CD14-positive monocyte (primary cell): ENCODE measurements at places on chromosomes 1 and 21.

DNA sequence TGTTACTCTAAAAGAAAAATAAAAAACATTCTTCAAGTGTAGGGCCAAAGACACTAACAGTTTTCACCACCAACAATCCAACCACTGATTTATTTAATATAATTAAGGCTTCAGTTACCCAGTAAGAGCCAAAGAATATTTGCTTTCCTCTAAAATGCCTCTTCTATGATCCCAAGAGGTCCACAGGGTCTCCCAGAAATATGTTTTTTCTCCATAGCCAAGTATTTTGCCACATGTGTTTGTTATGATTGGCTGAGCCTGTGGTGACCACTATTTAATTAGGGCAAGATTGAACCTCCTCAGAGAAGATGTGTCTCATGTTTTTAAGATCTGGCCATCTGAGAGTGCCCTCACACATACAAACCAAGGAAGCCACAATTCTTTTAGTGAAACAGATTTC, 135.9 kb downstream of the TPR start:
- no peak for DNase-seq

GRCh38 chr1:116836099-116836498, 73.6 kb upstream of the PTGFRN start:
- no peak for DNase-seq

DNA sequence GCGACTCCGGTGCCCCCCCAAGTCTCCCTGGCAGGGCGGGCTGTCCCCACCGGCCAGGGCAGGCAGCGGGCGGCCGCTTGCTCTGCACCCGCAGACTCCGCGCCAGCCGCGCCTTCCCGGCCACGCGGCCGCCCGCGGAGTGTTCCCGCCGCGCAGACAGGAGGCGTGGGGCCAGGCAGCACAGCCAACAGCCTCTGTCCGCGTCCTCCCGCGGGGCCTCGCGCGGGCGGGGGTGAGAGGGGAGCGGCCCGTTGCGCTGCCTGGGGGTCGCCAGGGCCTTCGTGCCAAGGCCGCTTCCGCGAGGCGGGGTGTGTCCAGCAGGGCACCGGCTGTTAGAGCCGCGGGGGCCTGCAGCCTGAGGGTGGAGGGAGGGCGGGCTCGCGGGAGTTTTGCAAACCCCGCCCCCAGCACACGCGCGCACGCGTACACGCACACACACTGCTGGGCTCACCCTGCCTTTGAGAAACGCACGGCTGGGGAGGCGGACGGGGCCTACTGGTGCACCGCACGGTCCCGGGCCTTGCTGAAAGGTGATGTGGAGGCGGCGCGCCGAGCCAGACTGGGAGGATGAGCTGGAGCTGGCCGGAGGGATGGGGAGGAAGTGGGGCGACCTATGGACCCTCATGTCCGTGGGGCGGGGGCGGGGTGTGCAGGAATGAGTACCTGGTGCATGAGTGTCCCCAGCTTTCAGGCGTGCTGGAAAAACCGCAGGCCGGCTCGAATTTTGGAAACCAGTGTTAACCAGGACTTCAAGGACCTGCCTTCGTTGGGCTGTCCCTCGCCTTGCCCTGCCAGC, 41.5 kb downstream of the KIAA1614 start:
- peak; percentile 18 for DNase-seq

DNA sequence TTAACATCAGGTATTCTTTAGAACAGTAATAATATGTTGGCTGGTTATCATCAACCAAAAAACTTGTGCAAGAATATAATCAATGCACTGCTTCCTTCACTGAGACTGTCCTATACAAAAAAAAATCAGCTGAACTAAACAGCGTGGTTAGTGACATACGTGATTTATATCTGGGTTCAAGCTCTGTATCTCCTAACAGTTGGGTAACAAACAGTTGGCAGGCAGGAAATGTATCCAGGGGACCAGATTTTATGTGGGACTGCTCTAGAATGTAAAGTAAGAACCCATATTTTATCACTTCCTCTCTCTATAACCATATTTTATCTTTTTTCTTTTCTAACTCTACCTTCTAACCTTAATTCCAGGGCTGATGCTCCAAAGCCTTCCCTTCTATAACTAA, 8.0 kb downstream of the ACBD6 start:
- DNase-seq = no peak

GRCh38 chr1:156901966-156902915, 8.7 kb downstream of the PEAR1 start:
- no peak for DNase-seq

DNA sequence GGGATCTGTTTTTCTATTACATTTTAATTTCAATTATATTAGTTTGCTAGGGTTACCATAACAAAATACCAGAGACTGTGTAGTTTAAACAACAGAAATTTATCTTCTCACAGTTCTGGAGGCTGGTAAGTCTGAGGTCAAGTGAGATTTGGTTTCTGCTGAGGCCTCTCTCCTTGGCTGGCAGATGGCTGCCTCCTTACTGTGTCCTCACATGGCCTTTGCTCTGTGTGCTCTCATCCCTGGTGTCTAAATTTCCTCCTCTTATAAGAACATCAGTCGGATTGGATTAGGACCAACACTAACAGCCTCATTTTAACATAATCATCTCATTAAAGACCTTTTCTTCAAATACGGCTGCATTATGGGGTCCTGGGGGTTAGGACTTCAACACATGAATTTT, 195.2 kb upstream of the CHODL start:
- DNase-seq = no peak

DNA sequence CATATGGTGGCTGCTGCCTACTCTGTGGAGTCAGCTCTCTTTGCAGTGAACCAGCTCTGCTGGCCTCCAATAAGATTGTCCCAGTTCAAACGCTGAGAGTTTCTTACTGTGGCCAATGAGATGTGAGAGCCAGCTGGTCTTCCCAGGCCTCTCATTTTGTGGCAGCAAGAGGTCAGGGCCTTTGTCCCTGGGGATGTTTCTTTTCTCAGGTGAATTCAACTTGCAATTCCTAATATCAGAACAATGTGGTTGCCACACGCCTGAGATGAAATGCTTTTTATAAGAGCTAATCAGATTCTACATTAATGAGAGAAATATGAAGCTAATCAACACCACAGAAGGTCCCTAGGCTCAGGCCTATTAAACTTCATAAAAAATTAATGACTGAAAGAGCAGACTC, 660.1 kb upstream of the CAMK1G start:
- DNase-seq = no peak

GRCh38 chr1:153773096-153773921, 1.9 kb upstream of the SLC27A3 start:
- DNase-seq = peak; percentile 87

DNA sequence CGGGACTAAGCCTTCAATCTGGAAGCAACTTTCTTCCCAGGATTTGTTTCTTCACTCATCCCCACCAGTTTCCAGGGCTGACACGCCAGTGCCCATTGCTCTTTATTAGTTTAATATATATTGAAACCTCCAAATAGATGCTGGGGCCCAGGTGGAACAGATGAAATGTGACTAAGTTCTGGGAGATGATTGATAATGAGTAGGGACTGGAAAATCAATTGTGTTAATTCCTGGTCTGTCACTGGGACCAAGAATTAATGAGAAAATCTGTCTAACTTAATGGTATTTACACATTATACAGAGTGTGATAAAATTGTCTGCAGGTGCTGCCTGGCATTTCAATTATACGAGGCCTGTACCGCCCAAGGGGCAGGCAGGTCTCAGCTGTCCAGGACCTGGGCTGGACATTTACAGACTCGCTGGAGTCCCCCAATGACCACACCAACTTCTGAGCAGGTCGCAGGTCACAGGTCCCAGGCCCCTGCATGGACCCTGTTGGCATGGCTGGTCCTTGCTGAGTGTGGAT, 35.8 kb downstream of the UBIAD1 start:
- no peak for DNase-seq

DNA sequence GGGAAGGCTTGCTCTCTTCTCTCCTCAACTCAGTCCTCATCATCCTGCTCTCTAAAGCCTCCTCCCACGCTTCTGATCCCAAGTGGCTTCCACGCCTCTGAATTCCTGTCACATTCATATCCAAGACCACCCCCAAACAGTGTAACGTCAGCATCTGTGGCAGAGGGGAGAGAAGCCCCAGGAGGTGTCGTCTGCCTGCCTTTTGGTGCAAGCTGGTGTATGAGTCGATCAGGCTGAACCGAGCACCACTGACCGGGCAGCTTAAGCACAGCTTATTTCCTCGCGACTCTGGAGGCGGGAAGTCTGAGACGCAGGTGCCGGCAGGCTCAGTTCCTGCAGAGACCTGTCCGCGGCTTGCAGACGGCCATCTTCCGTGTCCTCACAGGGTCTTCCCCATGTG, 123.8 kb upstream of the RAB4A start:
- no peak for DNase-seq

DNA sequence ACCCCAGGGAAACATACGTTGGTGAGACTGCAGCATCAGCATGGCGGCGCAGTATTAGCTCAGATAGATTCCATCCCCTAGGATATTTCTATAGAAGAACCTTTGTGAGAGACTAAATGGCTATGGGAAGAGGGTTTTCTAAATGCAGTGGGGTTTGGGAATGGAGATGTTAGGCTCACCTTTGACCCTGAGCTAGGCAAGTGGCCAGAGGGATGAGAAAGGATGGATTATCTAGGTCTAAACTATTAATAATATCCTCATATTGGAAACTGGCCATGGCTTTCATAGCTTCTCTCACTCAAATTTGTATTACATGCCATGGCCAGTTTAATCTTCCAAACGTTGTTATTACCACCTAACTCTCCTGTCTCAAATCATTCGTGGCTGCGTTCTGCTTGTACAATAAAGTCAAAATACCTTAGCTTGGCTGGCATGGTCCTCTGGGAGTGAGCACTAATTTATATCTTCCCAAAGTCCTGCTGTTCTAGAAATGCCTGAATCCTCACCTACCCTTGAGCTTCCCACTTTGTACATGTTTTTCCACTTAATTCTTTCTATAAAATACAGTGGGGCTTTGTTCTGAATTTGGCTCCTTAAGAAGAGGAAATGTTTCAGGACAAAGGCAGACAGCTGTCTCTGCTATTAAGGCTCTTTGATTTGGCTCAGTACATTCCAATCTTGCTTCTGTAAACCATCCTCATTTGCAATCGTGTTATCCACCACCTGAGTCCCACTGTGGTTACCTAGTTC, 31.0 kb upstream of the COG2 start:
- no peak for DNase-seq

GRCh38 chr1:24489674-24490073, 13.0 kb upstream of the RCAN3 start:
- no peak for DNase-seq

GRCh38 chr1:54331091-54331772, 75.0 kb downstream of the SSBP3 start:
- DNase-seq = no peak

- no peak for DNase-seq
These were observed 24.6 kb upstream of the PEX19 start for GRCh38 chr1:160309571-160309970.

- DNase-seq = no peak
These were observed 75.6 kb downstream of the NEK7 start for GRCh38 chr1:198232378-198232777.

- peak; percentile 96 for DNase-seq
These were observed 157.1 kb upstream of the NRIP1 start for GRCh38 chr21:15221799-15222386.

- no peak for DNase-seq
These were observed 39.1 kb upstream of the CNN3 start for GRCh38 chr1:94966033-94966432.

DNA sequence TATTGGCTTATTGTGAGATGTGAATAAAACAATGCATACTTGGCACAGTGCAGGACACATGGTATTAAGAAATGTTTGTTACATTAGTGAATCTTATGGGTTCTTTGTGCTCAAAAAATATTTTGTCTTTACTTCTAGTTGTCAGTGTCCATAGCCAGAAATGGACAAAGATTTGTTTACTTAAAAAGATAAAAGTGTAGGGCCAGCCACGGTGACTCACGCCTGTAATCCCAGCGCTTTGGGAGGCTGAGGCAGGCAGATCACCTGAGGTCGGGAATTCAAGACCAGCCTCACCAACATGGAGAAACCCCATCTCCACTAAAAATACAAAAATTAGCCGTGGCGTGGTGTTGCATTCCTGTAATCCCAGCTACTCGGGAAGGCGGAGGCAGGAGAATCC, 654.6 kb upstream of the NEGR1 start:
- no peak for DNase-seq

DNA sequence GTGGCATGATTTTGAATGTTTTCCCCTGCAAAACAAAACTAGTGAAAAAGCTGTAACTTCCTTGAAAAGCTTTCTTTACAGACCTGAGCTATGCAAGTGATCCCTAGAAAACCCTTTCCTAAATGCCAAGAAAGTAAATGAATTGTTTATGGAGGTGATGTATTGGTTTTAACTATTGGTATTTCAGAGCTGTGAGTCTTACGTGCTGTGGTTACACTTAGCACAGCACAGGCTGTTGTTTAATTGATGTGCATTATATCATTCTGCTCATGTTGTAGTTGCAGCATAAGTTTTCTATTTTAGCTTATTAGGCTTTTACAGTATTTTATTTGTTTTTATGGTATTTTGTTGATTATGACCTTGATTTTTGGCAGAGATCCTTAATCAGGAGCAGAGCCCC, 74.1 kb upstream of the DYNLT5 start:
- DNase-seq = no peak

GRCh38 chr1:117851687-117852086, 77.7 kb downstream of the GDAP2 start:
- no peak for DNase-seq

DNA sequence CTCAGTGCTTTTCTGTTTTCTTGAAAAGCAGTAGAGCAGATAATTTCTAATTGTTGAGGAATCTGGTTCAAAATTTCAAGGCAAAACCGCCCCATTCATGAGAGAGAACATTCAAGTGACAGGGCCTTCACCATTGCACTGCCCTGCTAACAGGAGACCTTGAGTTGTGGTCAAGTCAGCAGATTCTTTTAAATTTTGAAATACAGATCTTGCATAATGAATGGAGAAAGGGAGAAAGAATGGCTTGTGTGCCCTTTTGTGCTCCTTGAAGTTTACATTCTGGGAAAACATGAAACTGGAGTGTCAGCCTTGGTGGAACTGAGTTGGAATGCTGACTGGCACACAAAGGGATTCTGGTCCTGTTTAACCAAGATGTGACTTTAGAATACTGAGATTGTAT, 164.5 kb upstream of the UBE2U start:
- no peak for DNase-seq

DNA sequence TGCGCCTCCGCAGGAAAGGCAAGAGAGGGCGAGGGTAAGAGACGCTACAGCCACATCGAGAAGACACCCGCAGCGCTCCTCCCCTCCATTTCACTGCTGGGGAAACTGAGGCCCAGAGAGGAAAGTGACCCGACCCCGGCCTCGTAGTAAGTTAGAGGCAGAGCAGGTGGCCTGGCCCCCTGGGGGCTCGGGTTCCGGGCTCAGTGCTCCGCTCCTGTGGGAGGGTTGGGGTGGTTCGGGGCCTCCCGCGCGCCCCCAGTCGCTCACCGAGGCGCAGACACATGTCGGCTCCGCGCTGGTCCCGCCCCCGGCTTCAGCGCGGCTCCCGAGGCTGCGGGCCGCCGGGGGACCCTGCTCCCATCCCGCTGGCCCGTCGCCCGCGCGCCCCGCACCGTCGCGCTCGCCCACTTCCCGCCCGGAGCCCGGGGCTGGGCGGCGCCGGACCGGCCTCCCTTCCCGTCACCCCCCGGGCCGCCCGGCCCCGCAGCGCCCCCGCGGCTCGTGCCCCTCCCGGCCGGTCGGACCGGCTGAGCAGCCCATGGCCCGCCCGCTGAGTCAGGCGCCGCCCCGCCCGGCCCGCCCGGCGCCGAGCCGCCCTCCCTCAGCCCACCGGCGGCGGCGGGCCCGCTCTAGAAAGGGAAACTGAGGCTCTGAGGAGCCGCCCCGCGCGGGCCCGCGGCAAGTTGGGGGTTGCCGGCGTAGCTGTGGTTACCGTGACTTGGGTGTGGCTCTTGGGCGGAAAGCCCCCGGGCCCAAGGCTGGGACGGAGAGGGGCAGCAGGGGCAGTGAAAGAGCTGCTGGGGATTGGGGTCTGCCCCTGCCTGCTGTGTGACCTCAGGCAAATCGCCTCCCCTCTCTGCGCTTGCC, at the start of gene TMEM54:
TSS of gene TMEM54 (minus strand) at position 434 of the 867 bp plus-strand sequence. CDS start at position 283, 151 bp downstream.
- no peak for DNase-seq
